Epithelial cell of proximal tubule (primary cell): ENCODE measurements at places on chromosomes 7 and 10. TPM values are rescaled to one million over a fixed set of nuclear protein-coding genes. Genes with fewer than 3 reads are reported as not detected.

The ZNF425 gene
- total RNA-seq, result 0.69 and 0.87 TPM in 2 replicates

DNA sequence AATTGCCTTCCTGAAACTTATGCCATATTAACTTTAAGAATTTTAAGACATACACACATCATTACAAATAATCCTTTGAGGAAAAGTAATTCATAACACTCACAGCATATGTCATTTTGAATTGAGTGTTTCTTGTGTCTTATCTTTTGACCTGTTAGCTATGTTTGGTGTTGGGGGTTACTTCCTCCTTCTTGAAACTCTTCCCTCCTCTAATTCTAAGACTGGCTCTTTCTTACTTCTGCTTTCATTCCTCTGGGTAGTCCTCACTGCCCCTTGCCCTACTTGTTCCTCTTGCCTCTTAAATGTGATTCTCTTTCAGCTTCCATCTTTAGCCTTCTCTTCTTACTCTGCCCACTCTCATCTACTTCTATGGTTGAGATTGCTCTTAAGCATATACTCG is 28.3 kb upstream of the PIP4K2A start:
- DNase-seq, result no peak

DNA sequence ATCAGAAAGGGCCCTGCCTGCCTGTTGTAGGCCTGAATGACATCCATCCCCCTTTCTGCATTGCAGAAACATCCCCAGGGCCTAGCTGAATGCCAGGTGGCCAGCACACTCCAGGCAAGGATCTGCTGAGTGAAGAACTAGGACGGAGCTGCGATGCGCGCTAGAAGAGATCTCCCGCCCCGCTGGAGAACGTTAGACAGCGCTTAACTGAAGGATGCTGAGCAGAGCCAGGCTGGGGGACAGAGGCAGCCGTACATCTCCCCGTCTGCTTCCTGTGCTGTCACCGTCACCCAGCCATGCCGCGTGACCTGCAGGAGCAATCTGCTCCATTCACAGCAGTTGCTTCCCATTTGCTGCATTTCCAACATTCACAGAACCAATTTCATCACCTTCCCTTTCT is 73.3 kb downstream of the FAM53B start:
- DNase-seq, result no peak

DNA sequence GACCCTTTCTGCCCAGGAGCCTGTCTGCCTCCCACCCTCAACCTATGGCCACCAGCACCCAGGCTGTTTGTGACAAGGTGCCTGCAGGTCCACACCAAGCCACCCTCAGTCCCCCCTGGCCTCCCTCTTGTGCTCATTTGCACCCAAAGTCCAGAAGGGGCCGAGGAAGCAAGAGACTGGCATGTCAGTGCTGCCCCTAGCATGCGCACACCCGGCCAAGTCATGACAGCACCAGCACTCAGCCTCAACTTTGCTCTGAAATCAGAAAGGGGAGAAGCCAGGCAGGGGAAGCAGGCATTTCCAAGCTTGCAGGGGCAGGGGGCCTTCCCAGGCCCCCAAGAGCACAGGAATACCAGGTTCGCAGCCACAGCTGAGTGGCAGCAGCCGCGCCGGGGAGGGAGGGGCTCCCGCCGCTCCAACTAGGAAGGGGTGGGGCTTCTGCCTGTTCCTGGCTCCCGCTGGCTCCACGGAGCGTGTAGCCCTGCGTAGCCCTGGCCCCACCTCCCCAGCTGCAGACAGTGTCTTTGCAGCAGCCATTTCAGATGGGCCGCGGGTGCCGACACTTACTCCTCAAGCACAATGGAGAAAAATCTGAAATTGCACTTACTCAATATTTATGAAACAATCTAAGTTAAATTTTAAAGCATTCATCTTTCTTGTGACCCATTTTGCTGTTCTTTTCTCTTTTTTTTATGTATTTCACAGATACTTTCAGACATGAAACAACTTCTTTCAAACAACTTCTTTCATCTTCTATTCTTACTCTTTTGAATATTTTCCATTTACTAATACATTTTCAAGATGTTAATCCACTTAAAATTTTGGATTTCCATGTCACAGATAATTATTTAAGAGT is 54.9 kb upstream of the ABCB5 start:
- DNase-seq, result no peak

DNA sequence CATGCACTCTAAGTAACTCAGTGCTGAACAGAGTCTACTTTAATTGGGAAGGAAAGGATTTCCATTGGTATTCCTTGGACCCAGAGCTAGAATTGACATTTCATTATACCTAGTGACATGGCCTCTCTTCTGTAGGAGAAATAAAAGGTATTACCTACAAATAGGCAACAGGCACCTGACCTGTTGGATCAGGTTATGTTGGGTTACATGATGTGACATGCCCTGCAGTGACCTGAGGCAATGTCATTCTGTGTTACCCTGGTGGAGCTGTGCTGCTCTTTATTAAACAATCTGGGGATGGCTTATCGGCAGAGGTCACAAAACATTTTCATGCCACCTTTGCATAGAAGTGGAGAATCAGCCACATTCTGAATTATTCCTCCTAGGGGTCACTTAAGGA is 427.7 kb downstream of the MDFIC start:
- DNase-seq, result no peak

- DNase-seq, result no peak
Measured at GRCh38 chr7:129167817-129168216, 20.6 kb upstream of the SMO start.

DNA sequence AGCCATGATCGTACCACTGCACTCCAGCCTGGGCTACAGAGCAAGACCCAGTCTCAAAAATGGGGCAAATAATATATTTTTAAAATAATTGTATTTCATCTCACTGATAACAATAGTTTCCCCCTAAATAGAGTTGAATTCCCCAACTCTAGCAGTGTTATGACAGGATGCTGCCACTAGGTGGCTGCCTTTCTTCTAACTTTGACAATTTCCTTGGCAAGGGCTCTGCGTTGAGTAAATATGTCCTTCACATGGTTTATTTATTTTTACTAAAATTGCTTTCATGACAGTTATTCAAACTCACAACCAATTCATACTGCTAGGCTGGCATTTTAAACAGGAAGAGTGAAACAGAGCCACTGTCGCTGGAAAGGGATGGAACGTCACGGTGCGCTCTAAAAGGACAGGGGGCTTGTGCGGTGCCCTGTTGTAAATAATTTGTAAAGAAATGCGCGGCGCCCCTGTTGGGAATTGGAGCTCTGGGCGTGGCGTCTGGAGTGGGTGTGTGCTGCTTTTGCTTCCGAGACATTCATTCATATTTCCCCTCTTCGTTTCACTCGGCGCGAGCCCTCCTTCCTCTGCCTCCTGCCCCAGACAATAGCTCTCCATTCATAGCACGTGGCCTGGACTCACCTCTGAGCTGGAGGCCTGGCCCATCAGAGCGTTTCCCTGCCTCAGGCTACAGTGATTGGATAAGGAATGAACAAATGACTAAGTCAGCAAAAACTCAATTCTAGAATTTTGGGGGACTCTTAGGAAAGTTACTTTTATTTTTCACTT is 20.5 kb upstream of the PITRM1 start:
- no peak for DNase-seq

DNA sequence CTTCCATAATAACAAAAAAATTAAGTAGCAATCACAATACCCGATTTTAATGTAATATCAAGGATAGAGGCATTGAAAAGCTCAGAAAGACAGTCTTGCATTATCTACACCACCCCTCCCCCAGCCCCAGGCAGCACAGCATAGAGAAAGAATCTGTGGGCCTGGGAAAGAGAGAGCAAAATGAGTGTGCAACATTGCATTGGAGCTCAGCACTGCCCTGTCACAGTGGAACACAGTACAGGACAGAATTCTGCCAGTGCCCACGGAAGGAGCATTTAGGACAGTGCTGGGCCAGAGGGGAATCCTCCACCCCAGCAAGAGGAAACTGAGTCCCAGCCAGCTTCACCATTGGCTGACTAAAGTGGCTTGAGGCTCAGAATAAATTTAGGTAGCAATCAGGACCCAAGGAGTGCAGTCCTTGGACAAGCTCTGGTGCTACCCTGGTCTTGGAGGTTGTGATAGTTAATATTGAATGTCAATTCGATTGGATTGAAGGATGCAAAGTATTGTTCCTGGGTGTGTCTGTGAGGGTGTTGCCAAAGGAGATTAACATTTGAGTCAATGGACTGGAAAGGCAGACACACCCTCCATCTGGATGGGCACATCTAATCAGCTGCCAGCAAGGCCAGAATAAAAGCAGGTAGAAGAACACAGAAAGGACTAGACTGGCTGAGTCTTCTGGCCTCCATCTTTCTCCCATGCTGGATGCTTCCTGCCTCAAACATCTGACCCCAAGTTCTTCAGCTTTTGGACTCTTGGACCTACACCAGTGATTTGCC is 234.4 kb downstream of the ANK3 start:
- DNase-seq, result no peak

- DNase-seq, result no peak
Measured at GRCh38 chr10:12808014-12808613, 193.4 kb downstream of the CCDC3 start.

GRCh38 chr7:150417239-150417638 is 33.2 kb upstream of the GIMAP8 start:
- DNase-seq, result no peak

- DNase-seq, result no peak
Measured at GRCh38 chr7:3109311-3109915, 65.7 kb upstream of the CARD11 start.
